Dermis blood vessel endothelial cell (primary cell): ENCODE measurements at places on chromosomes 2 and 18. TPM values are rescaled to one million over a fixed set of nuclear protein-coding genes. Genes with fewer than 3 reads are reported as not detected.

The TUBB8B gene
- total RNA-seq = 0.14 TPM in 1 of 2 replicates, not detected in the other

- DNase-seq = peak; percentile 79
Observed at GRCh38 chr2:120675460-120676130, 60.1 kb upstream of the GLI2 start.

The SIGLEC15 gene
- total RNA-seq = 0.05 TPM in 1 of 2 replicates, not detected in the other

The CAPG gene
- 46.1 and 56.3 TPM in 2 replicates for total RNA-seq

- no peak for DNase-seq
Observed at GRCh38 chr18:9974279-9974915, 60.6 kb downstream of the VAPA start.

The SLC38A11 gene
- total RNA-seq = not detected in 2 replicates

DNA sequence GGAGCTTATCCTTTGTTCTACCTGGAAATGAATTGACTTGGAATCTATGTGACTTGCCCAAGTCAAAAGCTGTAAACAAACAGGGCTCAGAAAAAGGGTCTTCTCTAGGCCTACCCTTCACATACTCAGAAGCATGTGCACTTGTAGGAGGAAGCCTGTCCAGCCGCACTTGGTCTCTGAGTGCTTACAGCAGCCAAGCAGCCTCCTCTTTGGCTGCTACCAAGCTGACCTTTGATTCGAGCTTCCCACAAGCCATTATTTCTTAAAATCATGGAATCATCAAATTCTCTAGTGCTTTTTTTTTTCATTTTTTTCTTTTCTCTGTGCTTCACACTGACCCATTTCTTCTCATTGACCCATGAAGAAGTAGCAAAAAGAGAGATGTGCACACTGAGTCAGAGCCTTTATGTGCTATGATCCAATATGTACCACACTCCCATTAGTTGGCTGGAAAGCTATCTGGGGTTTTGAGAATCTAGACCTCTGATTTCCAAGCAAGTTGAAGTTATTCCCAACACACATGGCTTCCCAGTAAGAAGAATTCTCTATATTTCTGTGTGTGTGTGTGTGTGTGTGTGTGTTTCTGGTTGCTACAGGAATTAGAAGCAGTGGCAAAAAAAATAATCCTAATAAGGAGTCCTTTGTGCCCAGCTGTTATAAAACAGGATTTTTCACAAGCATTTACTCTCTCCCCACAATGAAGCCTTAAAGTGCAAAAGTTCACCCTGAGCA is 550.3 kb upstream of the TNP1 start:
- DNase-seq = no peak

GRCh38 chr2:189444322-189444721 is 3.0 kb downstream of the WDR75 start:
- no peak for DNase-seq

- no peak for DNase-seq
Observed at GRCh38 chr2:206225435-206226232, 48.8 kb upstream of the ZDBF2 start.

The TMEM182 gene
- 0.51 and 1.3 TPM in 2 replicates for total RNA-seq

GRCh38 chr2:223925106-223925505 is 20.0 kb downstream of the WDFY1 start:
- DNase-seq = no peak

GRCh38 chr2:240589850-240590525 is 3.5 kb downstream of the CAPN10 start:
- no peak for DNase-seq

DNA sequence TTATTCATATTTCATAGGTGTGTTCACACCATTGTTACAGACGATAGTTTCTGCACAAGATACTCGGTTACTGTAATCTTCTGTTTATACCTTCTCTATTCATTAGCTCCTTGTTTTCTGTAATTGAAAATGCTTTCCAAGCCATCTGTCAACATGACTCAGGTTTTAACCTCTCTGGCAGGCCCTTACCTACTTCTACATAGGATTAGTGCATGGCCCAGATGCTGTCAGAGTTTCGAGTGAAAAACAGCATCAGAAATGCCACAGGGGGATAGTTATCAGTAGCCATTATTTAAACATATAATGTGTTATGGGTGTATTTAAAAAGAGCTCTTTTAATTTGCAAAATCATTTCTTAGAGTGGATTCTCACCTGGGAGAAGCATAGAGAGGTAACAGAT is 596.4 kb downstream of the FBXO15 start:
- DNase-seq = no peak

The KATNAL2 gene
- 0.51 and 2.9 TPM in 2 replicates for total RNA-seq

DNA sequence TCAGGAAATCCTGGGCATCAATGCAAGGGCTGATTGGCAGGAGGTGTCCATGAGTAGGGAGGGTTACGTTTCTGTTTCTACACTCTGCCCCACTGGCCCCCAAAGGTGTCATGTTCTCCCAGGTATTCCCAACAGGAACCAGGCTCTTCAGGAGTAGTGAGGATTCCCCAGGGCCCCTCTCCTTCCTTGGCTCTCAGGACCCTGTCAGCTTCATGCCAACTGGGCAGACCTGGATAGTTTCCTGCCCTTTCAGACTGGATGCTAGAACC is 480.6 kb upstream of the HS6ST1 start:
- DNase-seq = no peak

The AGBL5 gene
- total RNA-seq = 17.0 and 19.7 TPM in 2 replicates

DNA sequence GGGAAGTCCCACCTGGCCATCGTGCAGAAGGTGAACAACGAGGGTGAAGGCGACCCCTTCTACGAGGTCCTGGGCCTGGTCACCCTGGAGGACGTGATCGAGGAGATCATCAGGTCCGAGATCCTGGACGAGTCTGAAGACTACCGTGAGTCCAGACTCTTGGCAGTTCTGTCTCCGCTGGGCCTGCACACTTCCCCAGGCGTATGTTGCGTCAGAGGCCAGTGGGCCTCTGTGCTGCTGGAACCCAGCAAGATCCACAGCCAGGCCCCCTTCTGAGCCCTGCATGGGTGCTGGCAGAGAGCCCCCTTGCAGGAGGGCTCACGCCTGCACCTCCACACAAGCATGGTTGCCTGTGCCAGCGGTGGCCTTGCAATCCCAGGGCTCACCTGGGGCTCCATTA is 9.0 kb downstream of the CNNM3 start:
- no peak for DNase-seq

DNA sequence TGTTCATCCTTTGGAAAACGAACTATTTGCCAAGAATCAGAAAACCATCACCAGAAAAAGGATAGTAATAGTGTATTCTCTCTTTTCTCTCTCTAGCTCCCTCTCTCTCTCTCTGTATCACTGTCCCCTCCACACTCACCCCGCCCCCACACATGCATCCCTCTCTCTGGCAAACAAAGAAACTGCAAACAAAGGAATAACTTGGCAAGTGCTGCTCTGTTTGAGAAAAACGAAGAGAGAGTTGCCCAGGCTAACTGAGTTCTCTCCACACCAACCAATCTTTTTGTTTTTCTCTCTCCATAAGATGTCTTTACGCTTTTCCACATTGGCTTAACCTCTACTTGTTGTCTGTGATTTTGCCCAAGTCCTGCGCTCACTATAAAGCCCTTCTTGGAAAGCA is 316.2 kb downstream of the EPHA4 start:
- DNase-seq = no peak

GRCh38 chr2:213315168-213315876 is 31.1 kb downstream of the SPAG16 start:
- DNase-seq = no peak

The TXNDC2 gene
- 0.05 TPM in 1 of 2 replicates, not detected in the other for total RNA-seq

- DNase-seq = no peak
Observed at GRCh38 chr18:10688766-10689165, 162.9 kb downstream of the NAPG start.

The CIDEA gene
- total RNA-seq = 1.2 and 1.9 TPM in 2 replicates

DNA sequence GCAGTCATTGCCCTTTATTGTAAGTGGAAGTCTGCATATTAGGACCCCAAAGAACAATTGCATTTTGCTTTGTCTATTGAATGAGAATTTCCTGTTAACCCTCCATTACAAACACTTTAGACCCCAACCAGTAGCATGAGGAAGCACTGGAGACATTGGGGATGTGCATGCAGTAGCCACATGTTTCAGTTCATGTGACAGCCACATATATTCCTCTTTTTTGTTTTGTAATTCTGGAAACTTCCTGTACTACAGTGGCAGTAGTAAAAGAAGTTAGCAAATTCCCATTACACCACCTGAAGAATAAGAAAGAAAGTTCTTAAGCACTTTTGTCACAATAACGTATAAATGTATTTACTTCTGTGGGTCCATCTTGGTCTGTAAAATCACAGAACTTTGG is 281.1 kb upstream of the SLC14A2 start:
- DNase-seq = no peak

GRCh38 chr2:168687314-168687713 is 115.1 kb upstream of the NOSTRIN start:
- peak; percentile 35 for DNase-seq

The NAT8 gene
- not detected in 2 replicates for total RNA-seq

DNA sequence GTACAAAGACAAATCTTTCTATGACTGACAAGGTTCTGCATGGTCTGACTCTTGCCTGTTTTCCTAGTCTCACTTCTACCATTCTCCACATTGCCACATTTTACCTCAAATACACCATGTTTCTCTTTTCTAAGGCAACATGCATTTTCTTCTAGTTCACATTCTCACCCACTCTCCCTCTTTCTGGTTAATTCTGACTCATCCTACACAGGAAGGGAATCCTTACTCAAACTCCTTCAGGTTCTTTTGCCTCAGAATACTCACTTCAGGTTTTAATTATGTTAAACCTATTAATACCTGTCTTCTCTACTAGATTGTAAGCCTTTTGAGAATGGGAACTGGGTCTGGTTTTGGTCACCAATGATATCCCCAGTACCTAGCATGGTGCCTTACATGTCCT is 47.2 kb downstream of the MAP2 start:
- DNase-seq = peak; percentile 18

DNA sequence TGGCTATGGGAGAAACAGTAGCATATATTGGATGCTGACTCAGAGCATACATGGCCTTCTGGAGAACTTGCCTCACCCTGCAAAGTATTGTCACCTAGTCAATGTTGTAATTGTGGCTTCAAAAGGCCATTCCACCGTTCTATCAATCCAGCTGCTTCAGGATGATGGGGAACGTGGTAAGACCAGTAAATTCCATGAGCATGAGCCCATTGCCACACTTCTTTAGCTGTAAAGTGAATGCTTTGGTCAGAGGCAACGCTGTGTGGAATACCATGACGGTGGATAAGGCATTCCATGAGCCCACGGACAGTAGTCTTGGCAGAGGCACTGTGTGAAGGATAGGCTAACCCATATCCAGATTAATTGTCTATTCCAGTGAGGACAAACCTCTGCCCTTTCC is 1300.1 kb upstream of the ACVR2A start:
- no peak for DNase-seq

DNA sequence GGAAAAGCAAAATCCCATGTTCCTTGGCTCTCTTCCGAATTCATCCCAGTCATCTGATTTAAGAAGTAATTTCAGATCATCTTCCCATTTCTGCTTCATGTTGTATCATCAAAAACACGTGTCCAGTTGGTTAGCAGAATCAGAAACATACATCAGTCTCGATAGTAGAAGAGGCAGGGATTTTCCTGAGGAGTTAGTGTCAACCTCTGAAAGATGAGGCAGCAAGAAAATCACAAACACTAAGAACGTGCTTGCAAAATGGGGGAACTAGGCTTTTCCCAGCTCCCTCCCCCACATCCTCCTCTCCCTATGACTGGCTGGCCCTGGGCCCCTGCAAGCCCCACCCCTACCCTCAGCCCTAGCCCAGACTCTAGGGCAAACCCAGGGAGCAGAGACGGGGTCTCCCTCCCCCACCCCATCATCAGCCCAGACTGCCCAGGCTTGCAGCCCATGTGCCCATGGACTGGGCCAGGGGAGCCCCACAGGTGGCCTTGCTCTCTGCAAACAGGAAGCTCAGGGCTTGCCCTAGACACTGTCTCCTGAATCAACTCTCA is 161.0 kb upstream of the ID2 start:
- no peak for DNase-seq

The C2orf78 gene
- total RNA-seq = not detected in 2 replicates

- DNase-seq = no peak
Observed at GRCh38 chr2:36528274-36528673, 69.7 kb downstream of the FEZ2 start.

- DNase-seq = no peak
Observed at GRCh38 chr2:138395565-138396306, 105.8 kb upstream of the SPOPL start.

The ACVR1C gene
- total RNA-seq = 0.17 TPM in 1 of 2 replicates, not detected in the other

- no peak for DNase-seq
Observed at GRCh38 chr2:134679745-134680144, 39.1 kb downstream of the TMEM163 start.

GRCh38 chr2:17940091-17940630 is 61.7 kb downstream of the KCNS3 start:
- no peak for DNase-seq

DNA sequence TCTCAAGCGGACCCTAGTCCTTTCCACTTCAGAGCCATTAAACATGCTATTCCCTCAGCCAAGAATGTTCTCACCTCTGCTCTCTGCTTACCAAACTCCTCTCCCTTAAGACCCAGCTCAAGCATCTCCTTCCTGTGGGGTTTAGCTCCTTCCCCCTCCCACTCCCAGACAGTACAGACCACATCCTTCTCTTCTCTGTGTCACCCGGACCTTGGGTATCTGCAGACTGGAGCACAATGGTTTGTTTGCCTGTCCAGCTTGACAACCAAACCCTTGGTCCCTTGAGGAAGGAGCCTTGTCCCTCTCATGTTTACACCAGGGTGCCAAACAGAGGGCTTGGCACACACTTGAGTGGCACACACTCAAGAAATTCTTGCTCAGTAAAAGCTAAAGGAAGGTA is 4.1 kb upstream of the CD8A start:
- DNase-seq = no peak

DNA sequence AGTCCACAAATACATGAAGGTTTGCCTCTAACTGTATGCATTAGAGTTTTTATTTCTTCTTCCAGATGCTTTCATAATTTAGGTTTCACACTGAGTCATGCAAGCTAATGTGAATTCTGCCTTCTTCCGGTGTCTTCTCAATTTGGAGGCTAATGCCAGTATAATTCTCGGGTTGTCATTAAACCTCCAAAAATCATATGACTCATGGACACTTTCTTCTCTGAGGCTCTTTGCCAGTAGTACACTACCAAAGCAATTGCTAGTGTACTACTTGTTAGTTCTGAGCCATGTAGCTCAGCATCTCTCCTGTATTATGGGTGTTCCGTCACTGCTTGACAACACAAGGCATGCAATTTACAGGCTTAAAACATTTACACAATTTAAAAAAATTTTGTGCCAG is 137.1 kb downstream of the VWC2L start:
- DNase-seq = no peak

- no peak for DNase-seq
Observed at GRCh38 chr2:203875471-203875870, 7.9 kb downstream of the CTLA4 start.

- no peak for DNase-seq
Observed at GRCh38 chr2:2636813-2637212, 305.7 kb upstream of the MYT1L start.

The ELOA2 gene
- total RNA-seq = not detected in 2 replicates

The CPS1 gene
- 0.42 and 0.85 TPM in 2 replicates for total RNA-seq

The ANKRD53 gene
- 0.51 and 0.74 TPM in 2 replicates for total RNA-seq

GRCh38 chr2:310994-311393 is 23.1 kb upstream of the ALKAL2 start:
- no peak for DNase-seq

The ASAP2 gene
- total RNA-seq = 58.0 and 59.6 TPM in 2 replicates
